ENCODE measurements at places on chromosomes 5 and 9.

- DNase-seq: no peak
Observed at GRCh38 chr5:91155274-91155673, 227.8 kb downstream of the ARRDC3 start.

- peak; percentile 72 for DNase-seq
Observed at GRCh38 chr5:36692791-36693763, 86.7 kb downstream of the SLC1A3 start.

DNA sequence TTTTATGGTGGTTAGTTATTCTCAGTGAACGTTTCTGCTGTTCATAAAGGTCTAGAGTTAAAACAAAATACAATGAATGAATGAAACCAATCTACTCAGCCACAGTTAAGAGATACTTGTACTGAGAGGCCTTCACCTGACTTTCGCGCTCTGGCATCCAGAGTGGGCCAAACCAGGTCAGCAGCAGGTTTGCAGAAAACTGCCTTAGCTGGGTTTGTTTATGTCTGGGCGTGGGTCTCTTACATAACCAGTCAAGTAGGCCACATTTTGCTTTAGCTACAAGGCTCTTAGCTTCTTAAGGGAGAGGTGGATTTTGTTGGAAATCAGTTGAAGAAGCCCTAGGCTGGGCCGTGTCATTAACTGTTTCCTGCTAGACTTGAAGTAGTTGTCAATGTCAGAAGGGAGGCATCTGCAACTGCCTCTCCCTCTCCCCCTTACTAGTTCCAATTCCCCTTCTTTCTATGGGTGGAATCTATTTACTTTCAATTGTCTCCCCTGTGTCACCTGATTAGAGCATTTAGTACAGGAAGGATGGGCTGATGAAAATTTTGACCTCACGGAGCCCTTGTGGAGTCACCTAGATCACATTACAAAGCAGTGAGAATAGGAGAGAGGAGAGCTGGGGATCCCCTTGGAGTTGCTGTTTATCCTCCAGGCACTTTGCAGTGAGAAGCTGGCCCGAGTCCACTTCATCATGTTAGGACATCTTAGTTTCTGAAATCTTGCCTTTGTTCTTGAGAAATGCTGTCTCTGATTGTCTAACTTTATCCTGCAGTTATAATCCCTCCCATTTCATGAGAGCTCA, 200.5 kb downstream of the ARHGEF28 start:
- DNase-seq: no peak

DNA sequence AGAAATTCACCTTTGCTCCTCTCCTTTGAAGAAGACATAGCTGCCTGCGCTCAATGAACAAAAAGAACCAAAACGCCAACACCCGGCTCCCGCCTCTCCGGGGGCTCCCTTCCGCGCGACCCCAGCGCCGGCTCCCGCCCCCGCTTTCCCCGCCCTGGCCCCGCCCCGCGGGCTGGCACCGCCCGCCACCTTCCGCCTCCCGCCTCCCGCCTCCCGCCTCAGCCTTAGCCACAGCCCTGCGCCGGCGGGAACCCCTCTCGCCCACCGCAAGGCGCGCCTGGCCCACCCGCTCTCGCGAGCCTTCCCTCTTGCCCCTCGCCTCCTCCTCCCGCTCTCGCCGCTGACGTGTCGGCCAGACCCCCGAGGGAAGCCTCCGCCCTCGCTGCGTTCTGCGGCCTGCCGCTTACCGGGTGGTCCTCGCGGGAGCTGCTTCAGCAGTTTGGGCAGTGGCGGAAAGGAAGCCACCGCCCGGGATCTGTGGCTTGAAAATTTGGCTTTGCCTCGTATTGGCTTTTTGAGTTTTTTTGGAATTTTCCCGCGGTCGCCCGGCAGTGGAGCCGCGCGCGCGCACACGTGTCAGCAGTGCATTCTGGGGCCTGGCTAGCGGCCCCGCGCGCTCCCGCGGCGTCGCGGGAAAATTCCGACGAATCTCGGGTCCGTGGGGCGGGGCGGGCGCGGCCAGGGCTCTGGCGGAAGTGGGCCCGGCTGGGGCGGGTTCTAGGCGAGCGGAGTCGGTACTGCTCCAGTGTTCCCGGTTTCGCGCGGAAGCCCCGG, at the start of gene FANCC:
TSS of gene FANCC (minus strand) at position 591 of the 774 bp plus-strand sequence. CDS start 68,418 bp downstream, outside the sequence.
- peak; percentile 92 for DNase-seq

GRCh38 chr5:164191240-164191639, 685.8 kb downstream of the MAT2B start:
- DNase-seq: no peak

GRCh38 chr9:108776920-108777639, 78.7 kb downstream of the ACTL7B start:
- DNase-seq: no peak

- no peak for DNase-seq
Observed at GRCh38 chr9:125464591-125465385, 203.2 kb downstream of the GAPVD1 start.

DNA sequence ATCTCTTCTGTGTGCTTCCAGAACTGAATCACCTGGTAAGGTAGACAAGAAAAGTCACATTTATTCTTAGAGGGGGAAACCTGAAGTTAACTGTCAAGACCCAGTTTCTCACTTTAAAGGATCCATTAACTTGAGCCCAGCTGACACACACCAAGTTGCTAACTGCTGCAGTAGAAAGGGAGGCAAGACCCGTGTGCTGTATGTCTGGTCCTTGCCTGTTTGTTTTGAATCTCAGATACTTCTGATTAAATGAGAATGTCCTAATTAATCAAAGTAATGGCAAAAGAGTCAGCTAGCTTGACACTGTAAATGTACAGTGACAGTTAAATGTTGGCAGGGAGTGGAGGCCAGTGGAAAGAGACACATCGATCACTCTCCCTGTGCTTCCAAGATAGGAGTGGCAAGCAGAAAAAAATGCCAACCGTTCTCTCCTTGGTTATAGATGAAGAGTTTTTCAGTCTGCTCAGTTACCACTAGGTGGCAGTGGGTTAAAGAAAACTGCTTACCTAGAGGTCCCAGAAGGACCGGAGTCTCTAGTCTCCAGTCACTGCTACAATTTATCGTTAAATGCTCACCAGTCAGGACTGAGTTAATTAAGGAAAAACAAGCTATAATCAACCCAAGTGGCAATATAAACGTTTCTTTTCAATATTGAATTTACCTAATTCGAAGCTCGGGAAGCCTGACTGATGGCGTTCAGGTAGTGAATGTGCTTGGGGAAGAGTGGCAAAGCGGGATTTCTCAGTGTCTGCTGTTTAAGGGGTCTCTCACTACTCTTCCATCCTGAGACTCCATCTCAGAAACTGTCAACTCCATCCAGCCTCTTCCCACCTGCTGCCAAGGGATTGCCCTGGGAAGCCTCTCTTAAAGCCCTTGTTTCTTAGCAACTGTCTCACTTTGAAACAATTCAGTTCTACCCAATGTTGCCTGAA, 18.4 kb downstream of the LSM11 start:
- DNase-seq: no peak

- no peak for DNase-seq
Observed at GRCh38 chr5:139523635-139524445, 37.3 kb upstream of the UBE2D2 start.

DNA sequence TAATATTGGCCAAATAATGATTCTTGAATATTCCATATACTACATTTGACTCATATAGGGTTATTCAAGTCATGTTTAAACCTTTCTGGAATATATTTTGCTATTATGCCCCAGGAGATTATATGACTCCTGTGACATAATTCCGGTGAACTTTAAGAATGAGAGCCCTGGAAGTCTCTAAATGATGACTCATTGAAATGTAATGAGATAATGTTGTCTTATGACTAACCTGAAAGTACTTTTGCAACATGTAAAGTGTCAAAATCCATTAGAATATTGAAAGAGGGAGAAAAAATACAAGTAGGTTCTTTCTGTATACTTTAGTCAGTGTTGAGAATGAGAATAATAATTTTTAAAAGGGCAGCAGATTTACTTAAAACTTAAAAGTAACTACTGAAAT, 830.4 kb downstream of the MAT2B start:
- DNase-seq: no peak

- no peak for DNase-seq
Observed at GRCh38 chr5:66356011-66356565, 212.0 kb downstream of the SREK1 start.

- no peak for DNase-seq
Observed at GRCh38 chr9:132401824-132402223, 4.8 kb downstream of the TTF1 start.

DNA sequence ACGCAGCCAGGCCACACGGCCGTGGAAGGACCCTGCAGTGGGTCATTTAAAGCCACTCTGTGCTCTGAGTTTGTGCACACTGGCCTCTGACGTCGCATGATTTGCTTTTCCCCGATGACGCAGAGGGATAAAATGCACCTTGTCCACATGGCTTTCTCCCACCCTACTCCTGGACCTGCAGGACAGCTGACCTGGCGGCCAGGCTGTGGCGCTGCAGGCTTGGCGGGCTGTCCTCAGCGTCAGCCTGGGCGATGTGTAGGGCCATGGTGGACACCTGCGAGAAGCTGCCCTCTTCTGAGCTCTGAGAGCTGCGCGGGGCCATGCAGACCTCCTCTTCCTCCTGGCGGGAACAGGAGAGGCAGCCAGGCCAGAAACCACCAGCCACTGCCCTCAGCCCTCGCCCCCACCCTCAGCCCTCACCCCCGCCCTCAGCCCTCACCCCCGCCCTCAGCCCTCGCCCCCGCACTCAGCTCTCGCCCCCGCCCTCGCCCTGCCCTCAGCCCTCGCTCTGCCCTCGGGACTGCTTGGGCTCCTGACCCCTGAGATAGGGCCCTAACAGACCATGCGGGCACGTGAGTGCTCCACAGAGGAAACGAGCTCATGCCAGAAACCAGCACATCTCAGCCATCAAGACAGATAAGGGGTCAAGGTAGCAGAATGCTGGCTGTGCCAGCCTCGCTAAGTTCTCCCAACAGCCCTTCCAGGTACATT, 20.0 kb upstream of the SCGB3A1 start:
- DNase-seq: no peak

- no peak for DNase-seq
Observed at GRCh38 chr5:3343211-3343610, 252.4 kb upstream of the IRX1 start.

- DNase-seq: no peak
Observed at GRCh38 chr9:21481470-21482056, 550 bp downstream of the IFNE start.

DNA sequence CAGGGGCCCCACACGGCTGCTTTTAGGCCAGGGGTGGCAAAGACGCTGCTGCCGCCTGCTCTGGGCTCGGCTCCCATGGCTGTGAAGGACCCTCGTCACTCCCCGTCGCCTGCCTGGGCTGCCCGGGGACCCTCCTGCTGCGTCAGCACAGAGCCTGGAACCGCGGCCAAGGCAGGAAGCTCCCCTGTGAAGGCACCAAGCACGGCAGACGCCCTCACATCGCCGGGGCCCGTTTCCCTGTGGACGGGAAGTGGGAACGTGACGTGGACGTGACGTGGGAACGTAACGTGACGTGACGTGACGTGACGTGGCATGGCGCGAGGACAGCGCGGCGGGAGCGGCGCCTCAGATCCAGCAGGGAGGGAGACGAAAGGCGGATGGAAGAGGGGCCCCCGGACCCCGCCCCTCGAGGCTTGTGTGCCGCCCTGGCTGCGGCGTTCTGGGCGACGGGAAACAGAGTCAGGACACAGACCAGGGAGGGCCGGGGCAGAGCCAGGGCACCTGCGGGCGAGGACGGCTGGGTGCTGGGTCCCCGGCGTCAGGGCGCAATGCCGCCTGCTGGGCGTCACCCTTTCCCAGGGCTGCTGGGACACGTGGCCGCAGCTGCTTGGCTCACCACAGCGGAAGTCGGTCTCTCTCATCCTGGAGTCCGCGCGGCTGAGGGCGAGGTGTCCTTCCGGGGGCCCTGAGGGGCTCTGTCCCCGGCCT, 53.1 kb downstream of the MRPL36 start:
- no peak for DNase-seq

DNA sequence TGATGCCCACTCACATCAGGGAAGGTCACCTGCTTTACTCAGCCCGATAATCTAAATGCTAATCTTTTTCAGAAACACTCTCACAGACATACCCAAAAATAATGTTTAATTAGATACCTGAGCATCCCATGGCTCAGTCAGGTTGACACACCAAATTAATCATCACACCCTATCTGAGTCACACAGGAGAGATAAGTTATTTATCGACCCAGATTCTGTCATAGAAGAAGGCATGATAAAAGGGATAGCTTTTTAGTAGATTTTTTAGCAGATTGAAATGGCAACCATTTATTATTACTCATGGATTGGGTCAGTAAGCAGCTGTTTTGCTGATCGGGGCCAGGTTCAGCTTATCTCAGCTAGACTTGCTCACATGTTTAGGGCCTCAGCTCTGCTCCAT, 97.8 kb upstream of the TYRP1 start:
- DNase-seq: no peak

GRCh38 chr5:73254642-73255041, 81.6 kb downstream of the TMEM174 start:
- DNase-seq: no peak

- no peak for DNase-seq
Observed at GRCh38 chr9:17611917-17612316, 33.1 kb downstream of the SH3GL2 start.

GRCh38 chr9:85024374-85024773, 354.8 kb downstream of the NTRK2 start:
- DNase-seq: no peak

GRCh38 chr9:131774636-131775035, 34.8 kb upstream of the RAPGEF1 start:
- no peak for DNase-seq

GRCh38 chr5:120476063-120476462, 12.0 kb downstream of the PRR16 start:
- DNase-seq: no peak

DNA sequence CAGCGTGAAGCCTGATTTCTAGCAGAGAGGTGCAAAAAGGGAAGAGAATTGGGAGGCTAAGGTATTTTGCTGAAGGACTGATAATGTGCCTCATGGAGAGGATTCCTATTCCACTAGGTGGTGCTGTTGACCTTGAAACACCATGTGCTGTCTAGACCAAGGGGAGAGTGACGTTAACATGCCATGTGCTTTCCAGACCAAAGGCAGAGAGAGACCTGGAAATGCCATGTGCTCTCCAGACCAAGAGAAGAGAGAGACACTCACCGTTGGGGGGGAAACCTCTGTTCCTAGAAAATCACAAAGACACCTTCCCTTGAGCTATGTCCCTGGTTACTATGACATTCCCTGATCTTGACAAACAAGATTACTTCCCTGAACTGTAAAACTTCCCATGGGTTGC, 286.0 kb upstream of the TUSC1 start:
- DNase-seq: peak; percentile 23

DNA sequence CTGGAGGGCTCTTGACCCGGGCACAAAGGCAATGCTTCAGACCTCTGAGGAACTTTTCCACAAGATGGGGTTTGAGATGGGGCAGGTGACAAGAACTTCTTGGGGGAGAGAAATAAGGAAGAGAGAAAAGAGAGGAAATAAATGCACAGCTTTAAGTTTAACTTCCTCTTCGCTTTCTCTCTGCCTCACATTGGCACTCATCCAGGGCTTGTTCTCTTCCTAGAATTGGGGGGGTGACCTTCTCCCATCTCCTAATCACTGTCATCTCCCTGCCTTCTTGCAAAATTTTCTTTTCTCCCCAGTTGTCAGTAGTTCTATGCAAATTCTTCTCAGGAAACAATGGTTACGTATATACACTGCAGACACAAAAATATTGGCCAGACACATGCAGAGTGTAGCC, 19.1 kb upstream of the ADCY2 start:
- DNase-seq: no peak

GRCh38 chr5:144659634-144660227, 489.1 kb downstream of the KCTD16 start:
- DNase-seq: no peak

GRCh38 chr5:130068988-130069387, 164.7 kb downstream of the CHSY3 start:
- no peak for DNase-seq
